Stimulated activated CD4-positive, alpha-beta T cell treated with anti-CD3 and anti-CD28 coated beads, Interleukin-2, amount 100 ng/mL, for 4 hours (primary cell): ENCODE measurements at places on chromosomes 7 and 10.

- DNase-seq = no peak
These were observed 3.6 kb upstream of the STEAP2 start for GRCh38 chr7:90207956-90208355.

- no peak for DNase-seq
These were observed 24.0 kb upstream of the AGBL3 start for GRCh38 chr7:134962270-134962780.

GRCh38 chr10:97211229-97211628, 25.5 kb upstream of the SLIT1 start:
- DNase-seq = no peak

DNA sequence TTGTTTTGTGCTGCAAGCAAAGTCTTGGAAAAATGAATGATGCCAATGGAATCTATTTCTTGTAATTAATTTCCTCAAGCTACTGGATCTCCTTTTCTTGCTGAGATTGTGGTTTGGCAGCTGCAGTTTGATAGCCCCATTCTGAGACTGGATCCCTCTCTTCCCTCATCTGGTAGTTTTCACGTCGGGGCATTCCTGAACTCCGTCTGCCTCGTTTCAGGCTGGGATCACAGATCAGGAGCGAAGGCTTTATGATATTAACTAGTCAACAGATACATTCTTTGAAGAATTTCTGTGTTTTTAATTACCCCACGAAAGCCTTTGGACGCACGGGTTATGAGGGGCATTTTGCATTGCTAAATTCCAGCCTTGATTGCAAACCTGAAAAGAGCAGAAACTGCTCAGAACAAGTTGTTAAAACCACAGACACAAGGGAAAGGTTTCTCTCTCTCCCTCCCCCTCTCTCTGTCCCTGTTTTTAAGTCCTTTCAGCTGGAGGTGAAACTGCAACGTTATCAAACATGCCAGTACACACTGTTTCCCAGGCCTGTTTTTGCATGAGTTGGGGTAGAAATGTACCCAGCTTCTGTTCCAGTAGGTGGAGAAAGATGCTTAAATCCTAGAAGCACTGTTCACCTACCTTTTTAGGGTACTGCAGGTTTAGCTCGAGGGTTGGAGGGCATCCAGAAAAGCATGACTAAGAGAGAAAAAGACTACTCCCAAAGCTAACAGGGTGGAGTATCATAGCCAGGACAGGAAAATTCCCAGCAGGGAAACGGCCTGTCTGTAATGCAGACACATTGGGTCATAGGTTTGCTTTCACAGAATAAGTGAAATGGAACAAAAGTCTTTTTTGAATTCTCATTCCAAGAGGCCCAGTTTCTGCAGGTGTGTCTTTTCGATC, 124.3 kb downstream of the CUX1 start:
- DNase-seq = no peak

DNA sequence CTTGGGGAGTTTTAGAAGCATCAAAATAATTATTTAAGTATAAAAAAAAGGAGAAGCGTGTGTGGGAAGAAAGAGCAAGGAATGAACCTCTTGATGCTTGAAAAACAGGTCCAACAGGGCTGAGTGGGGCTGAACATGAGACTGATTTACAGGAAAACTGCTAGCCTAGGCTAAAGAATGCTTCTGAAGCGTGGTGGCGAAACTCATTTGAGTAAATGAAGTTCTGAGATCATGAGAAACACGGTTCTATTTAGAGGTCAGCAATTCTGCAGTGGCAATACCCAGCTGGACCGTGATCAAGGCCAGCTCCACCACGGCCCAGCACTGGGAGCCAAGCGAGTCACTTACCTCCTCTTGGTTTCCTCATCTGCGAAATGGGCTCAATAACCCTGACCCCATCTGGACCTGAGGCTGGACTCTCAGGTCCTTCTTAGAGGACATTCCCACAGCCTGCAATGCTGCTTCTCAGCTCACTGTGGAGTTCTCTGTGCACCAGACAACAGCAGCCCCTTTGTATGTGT, 140.1 kb upstream of the ADAM12 start:
- DNase-seq = no peak
